ENCODE measurements at places on chromosomes 7 and 10.

DNA sequence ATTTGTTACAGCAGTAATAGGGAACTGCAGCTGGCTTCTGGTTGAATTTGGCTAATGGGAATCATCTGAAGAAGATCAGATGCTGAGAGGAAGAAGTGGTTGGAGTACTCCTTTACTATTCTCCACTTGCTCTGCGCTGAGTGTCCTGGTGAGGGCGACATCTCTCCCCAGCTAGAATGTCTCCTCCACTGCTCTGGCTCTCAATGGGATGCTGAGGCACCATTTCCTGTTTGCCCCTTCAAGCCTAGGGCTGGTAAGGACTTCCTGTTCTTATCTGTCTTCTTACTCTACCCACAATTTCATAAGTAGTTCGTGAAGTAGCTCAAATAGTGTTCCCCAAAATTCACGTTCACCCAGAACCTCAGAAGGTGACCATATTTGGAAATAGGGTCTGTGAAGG lies 43.2 kb upstream of the TES start:
- DNase-seq, result peak; percentile 61

GRCh38 chr7:112437072-112437471 lies 13.2 kb upstream of the IFRD1 start:
- no peak for DNase-seq

GRCh38 chr10:91345716-91346115 lies 64.4 kb upstream of the HECTD2 start:
- DNase-seq, result no peak

DNA sequence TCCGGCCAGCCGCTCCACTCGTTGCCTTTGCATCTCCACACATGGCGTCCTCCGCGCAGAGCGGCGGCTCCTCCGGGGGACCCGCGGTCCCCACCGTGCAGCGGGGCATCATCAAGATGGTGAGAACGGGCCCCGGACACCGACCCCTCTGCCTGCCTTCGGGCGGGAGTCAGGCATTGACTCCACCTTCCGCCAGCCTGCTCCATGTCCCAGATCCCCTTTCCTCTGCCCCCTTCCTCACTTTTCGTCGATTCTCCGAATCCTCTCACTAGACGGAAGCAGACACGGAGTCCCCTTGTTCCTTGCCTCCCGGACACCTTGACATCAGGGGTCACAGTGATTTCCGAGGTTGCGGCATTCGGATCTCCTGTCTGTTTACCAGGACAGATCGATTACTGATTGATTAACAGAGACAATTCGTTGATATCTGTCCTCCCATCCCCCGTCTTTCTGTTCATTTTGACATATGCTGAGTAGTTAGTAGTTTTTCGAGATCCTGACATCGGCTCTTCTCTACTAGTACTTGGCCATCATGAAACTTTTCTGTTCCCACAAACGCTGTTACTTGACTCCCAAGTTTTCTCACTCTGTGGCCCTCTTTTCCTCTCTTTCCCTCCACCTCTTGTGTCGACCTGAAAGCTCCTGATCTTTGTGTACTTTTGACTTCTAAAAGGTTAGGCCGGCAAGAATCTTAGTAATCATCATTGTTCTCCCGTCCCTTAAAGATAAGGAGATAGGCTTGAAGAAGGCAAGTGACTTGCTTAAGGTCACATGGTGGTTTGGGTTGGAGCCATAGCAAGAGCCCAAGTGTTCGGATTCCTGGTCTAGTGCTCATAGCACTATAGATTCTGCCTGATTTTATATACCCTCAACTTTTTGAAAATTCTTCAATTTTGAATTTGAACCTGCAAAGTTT lies 597 bp downstream of the SND1 start:
- DNase-seq, result no peak

DNA sequence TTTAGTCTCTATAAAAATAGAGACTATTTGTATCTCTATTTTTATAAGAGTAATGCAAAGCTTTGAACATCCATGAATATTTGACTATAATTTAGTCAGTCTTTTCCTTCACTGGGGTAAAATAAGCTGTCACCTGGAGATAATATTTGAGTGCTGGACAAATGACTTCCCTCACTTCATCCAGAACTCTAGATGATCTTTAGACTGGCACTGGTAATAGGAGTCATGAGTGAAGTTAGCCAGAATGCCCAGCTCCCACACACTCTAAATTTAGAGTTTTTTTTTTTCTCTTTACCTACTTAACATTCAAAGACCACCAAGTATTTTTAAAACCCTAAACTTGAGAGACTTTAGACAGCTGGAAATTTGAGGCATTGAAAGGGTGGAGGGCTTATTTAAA lies 100.7 kb downstream of the LSMEM1 start:
- DNase-seq, result no peak

DNA sequence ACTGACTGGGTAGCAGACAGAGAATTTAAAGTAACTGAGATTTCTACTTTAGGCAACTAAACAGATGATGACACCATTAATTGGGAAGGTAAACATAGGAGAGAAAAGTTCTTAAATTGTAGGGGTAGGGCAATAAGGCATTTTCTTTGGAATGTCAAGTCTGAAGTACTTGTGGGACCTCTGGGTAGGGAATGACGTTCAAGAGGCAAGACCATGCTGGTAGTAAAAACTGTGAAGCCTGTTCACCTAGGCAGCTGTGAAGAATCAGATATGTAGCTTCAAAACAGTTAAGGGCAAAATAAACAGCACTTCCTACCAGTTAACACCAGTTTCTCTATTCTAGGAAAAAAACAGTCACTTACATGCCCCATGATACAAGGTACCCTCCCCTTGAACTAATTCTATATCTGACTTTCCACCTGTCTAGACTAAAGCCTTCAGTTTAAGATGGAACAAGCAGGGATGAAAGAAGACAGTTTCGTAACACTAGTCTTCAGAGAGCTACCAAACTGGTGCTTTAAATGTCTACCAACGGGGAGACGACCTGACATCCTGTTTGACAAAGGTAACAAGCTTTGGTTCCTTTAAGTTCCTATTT lies 63.1 kb upstream of the KCNIP2 start:
- no peak for DNase-seq

GRCh38 chr10:102419269-102420180 lies 940 bp upstream of the PSD start:
- peak; percentile 78 for DNase-seq

DNA sequence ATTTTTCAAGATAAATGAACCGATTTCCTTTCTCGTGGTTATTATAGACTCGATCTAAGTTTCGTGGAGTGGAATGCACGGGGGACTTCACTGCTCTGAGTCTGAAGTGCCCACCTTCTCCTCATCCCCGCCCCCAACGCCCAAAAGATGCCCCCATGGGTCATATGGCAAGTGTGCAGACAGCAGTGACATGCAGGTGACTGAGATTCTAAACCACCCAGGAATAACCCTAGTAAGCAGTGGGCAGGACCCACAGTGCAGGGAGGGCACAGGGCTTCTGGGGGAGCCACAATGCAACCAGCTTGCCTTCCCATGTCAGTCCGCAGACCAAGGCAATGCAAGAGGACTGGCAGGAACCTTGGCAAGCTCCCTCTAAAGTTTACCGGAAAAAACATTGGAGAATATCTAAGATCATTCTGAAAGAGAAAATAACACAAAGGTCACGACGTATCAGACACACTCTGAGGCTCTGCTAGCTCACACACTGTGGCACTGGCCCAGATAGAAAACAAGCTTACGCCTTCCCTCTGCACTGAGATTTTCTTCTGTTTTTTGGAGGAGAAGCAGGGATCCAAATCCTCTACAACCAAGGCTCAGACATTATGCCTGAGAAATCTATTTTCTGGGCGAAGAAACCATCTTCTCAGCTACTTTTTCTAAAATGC lies 239.6 kb downstream of the MAD1L1 start:
- DNase-seq, result no peak

GRCh38 chr7:66974986-66975590 lies 20.3 kb downstream of the SBDS start:
- DNase-seq, result no peak

- no peak for DNase-seq
These were observed 18.3 kb upstream of the ZNF12 start for GRCh38 chr7:6725003-6725402.

DNA sequence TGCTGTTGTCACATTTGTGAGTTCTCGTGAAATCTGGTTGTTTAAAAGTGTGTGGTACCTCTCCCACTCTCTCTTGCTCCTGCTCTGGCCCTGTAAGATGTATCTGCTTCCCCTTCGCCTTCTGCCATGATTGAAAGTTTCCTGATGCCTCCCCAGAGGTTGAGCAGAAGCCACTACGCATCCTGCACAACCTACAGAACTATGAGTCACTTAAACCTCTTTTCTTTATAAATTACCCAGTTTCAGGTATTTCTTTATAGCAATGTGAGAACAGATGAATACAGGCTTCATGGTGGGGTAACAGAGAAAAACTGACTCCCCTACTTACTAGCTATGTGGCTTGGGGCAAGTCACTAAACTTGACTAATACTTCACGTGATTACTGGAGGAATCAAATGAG lies 18.0 kb upstream of the STEAP4 start:
- no peak for DNase-seq

GRCh38 chr10:34722404-34722803 lies 92.7 kb downstream of the PARD3 start:
- no peak for DNase-seq

DNA sequence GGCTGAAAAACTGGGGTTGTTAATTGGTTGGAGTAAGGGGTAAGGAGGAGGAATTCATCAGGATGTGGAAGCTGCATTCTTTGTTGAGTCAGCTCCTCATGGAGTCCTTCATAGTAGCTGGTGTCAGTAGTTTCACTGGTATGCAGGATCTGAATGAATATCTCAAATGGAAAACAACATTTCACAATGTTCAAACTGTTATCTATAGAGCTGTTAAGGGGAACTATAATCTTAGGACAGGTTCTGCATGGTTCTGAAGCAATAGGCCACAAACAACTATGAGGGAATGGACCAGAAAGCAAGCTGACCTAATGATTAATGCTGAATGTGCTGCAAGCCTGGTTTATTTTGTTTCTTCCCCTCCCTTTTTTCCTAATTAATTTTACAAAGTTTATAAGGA lies 225.8 kb downstream of the IPMK start:
- no peak for DNase-seq

GRCh38 chr10:101573885-101574753 lies 13.9 kb downstream of the POLL start:
- no peak for DNase-seq

DNA sequence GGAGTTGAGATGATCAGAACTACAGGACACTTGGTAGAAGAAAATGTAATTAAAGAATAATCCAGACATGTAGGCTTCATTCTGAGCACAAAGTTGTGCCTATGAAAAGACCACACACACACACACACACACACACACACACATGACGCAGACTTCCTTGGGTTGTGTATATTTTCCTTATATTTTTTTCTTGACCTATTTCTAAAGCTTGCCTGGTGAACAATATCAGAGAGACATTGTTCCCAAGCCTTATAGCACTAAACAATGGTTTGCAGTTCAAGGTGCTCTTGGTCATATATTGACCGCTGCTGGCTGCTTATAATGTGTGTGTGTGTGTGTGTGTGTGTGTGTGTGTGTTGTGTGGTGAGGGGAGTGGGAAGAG lies 202.7 kb downstream of the PRPF18 start:
- DNase-seq, result no peak

GRCh38 chr7:35336444-35336843 lies 82.5 kb upstream of the TBX20 start:
- no peak for DNase-seq

DNA sequence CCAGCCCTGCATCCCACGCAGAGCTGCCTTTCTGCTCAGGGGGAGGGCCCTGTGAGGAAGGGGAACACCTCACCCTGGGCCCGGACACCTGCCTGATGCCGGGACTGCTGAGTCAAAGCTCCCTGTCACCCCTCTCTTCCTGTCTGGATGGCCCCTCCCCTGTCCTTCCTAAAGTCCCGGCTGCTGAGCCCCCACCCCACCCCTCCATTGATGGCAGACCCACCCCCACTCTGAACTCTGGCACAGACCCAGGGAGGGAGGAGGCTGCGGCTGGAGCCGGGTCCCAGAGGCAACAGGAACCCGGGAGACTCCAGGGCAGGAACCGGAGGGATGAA lies 78.7 kb downstream of the ELFN1 start:
- DNase-seq, result no peak

DNA sequence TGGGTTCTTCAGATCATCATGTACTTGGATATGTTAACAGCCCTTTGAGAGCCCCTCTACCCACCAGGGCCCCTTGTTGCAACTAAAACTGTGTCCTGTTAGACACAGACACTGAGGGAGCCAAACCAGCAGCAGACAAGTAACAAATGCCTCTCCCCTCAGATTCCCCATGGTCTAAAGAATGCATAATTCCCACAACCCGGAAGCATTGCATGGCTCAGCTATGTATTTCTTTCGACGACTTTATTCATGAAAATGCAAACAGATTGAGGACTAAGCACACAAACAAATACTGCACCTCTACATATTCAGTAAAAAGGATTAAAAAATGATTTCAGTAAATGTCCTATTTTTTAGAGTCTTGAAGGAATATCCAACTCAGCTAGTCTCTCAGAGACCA lies 70.1 kb upstream of the HECW1 start:
- no peak for DNase-seq

DNA sequence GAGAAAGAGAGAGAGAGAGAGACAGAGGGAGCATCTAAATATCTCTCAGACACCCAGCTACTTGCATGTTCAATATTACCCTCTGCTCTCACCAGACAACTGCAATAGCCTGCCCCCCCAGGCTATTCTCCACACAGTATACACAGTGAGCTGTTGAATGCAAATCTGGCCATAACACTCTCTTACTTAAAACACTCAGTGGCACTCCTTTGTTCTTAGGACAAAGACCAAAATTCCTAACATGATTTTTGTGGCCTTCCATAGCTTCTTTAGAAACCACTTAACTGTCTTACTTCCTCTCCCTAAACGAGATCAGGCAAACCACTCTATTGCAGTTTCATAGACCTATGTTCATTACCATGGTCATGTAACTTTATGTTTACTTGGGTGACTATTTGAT lies 903.6 kb upstream of the AUTS2 start:
- DNase-seq, result no peak

DNA sequence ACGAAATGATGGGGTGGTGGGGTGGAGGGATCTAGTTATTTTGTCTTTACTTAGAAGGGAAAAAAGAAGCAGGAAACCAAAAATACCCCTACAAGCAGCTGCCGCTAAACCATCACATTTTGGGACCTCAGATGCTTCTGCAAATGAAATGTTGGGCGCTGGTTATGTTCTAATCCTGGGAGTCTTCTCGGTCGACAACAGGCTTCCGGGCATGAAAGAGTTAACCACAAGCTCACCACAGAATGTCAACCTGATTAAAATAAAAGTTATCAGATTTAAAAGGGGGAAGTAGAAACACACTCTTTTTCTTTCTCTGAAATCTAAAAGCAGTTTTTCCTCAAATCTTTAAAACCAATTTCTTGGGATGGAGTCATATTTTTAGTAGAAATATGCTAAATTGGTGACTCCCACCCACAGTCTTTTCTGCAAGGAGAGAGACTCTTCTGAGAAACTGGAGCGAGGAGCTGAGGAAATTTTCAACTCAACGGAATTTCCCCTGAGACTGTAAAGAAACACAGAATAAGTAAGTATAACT lies 16.8 kb downstream of the IL2RA start:
- DNase-seq, result peak; percentile 76

Data from activated CD8-positive, alpha-beta memory T cell treated with anti-CD3 and anti-CD28 coated beads, Interleukin-2, amount 10 ng/mL, durations not matched to agents 7 days and 5 days (primary cell).